ENCODE measurements at places on chromosomes 12 and 14.

DNA sequence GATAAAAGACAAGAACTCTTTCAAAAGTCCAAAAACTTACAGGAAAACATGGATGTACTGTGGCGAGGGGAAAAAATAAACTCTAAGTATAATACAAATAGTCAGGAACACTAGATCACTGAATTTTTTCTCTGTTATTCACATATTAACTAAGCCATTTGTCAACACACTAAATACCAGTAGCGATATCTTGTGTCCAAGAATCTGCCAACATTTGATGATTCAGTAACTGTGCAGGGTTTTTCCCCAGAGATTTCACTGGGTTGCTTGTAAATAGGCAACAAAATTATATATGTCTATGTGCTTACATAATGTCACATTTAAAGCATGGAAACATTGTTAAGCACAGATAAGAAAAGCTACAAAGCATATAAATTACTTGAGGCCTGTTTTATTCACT lies 205.9 kb downstream of the KIF21A start:
- no peak for DNase-seq
- H3K27ac ChIP-seq, result peak overlapping the region; percentile 71
- H3K4me1 ChIP-seq, result peaks cover 36% of the 10 kb centered on the region

GRCh38 chr12:7642876-7643309 lies 22.8 kb downstream of the APOBEC1 start:
- no peak overlapping the region for H3K27ac ChIP-seq
- H3K4me1 ChIP-seq, result no peaks in the 10 kb centered on the region
- H3K36me3 ChIP-seq, result no peaks in the 10 kb centered on the region
- no peak overlapping the region for H3K4me3 ChIP-seq

GRCh38 chr12:46373301-46374296 lies 1.0 kb upstream of the SLC38A2 start:
- peaks cover 39% of the 10 kb centered on the region for H3K36me3 ChIP-seq
- peak overlapping the region; percentile 96 for H3K27ac ChIP-seq
- DNase-seq, result peak; percentile 73
- peak overlapping the region; percentile 77 for H3K4me3 ChIP-seq
- H3K27me3 ChIP-seq, result no peaks in the 10 kb centered on the region
- H3K4me1 ChIP-seq, result peaks cover 14% of the 10 kb centered on the region

- H3K4me1 ChIP-seq, result peaks cover 6% of the 10 kb centered on the region
- H3K27ac ChIP-seq, result no peak overlapping the region
- no peak overlapping the region for H3K4me3 ChIP-seq
- H3K36me3 ChIP-seq, result peaks cover 73% of the 10 kb centered on the region
- DNase-seq, result no peak
- no peaks in the 10 kb centered on the region for H3K27me3 ChIP-seq
Measured at GRCh38 chr12:109949089-109949488, 47.1 kb downstream of the GIT2 start.

- no peaks in the 10 kb centered on the region for H3K36me3 ChIP-seq
- H3K27me3 ChIP-seq, result no peaks in the 10 kb centered on the region
- peaks cover 19% of the 10 kb centered on the region for H3K4me1 ChIP-seq
- peak overlapping the region; percentile 72 for H3K27ac ChIP-seq
Measured at GRCh38 chr12:3772380-3772779, 19.5 kb upstream of the CRACR2A start.

DNA sequence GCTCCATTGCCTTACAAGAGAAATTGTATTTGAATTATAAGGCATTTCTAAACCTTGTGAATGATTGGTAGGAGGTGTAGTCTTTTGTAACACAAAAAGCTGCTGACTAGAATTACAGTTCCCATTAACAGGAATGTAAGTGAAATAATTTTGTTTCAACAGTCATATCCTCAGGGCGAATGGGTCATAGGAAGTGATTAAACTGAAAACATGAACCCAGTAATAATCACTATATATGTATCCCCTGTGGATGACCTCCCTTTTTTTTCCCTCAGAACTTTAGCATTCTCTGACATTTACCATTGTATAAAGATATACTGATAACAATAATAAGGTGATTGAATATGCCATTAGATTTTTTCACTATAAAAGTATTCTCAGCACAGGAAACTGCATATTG lies 312.3 kb downstream of the ATP23 start:
- H3K27me3 ChIP-seq, result no peaks in the 10 kb centered on the region
- no peak overlapping the region for H3K4me3 ChIP-seq
- DNase-seq, result no peak
- peak overlapping the region; percentile 41 for H3K27ac ChIP-seq

GRCh38 chr12:131153956-131154355 lies 200.2 kb downstream of the ADGRD1 start:
- peaks cover 3% of the 10 kb centered on the region for H3K27me3 ChIP-seq
- H3K27ac ChIP-seq, result no peak overlapping the region
- no peak overlapping the region for H3K4me3 ChIP-seq
- no peaks in the 10 kb centered on the region for H3K36me3 ChIP-seq

DNA sequence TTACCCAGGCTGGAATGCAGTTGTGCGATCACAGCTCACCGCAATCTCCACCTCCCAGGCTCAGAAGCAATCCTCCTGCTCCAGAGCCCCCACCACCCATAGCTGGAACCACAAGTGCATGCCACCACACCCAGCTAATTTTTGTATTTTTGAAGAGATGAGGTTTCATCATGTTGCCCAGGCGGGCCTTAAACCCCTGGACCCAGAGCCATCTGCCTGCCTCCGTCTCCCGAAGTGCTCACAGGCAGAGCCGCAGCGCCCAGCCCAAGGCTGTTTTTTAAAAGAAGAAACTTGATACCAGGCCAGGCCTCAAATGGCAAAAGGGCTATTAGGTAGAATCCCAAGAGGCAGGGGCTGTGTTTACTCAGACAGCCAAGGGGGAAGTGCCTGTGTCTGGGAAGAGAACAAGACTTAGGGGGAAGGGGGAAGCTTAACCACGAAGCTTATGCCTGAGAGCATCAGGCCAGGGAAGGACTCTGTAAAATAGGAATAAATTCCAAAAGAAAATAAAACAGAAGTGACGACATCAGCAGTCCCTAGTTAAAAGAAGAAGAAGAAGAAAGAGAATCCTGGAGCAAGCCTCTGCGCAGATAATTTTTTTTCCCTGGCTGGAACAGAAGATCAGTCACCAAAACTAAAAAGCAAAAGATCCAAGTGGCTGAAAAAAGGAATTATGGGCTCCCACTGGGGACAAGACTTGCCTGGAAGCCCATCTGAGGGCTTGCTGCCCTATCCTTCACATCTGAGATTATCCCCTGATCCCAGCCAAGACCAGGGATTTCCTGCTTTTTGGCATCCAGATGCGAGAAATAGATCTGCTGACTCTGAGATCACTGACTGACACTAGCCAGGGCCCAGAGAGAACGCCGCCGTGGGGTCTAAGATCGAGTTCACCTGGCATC lies 170.5 kb downstream of the NDUFA12 start:
- DNase-seq, result no peak
- no peaks in the 10 kb centered on the region for H3K4me1 ChIP-seq
- H3K36me3 ChIP-seq, result no peaks in the 10 kb centered on the region

DNA sequence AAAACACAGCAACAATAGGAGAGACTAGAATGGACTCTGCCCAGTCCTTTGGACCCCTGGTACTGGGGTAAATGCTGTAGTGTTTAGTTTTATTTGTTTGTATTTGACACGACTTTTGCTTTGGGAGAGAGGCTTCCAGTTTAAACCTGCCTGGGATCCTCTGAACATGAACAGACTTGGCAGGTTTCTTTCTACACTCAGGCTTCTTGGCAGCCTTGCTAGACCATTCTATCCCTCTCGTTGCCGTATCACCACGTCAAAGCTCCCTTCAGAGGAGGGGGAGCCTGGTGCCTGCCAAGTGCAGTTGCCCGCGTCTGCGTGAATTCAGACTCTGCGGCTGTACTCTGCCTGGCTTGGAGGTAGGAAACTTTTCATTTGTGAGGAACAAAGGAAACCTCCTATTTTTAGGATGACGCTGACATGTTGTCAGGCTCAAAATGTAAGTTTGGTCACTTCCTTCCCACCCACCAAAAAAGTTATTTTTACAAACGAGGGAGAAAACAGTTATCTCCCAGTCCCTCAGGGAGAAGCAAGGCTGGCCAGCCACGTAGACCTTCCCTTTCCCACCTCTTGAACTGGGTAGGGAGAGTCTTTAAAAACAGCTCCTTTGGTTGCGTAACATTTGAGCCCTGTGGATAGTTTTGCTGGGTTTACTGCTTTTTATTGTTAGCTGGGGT lies 25.9 kb downstream of the CD9 start:
- H3K4me1 ChIP-seq, result peaks cover 86% of the 10 kb centered on the region
- H3K36me3 ChIP-seq, result peaks cover 65% of the 10 kb centered on the region
- peak overlapping the region; percentile 82 for H3K27ac ChIP-seq
- no peaks in the 10 kb centered on the region for H3K27me3 ChIP-seq

DNA sequence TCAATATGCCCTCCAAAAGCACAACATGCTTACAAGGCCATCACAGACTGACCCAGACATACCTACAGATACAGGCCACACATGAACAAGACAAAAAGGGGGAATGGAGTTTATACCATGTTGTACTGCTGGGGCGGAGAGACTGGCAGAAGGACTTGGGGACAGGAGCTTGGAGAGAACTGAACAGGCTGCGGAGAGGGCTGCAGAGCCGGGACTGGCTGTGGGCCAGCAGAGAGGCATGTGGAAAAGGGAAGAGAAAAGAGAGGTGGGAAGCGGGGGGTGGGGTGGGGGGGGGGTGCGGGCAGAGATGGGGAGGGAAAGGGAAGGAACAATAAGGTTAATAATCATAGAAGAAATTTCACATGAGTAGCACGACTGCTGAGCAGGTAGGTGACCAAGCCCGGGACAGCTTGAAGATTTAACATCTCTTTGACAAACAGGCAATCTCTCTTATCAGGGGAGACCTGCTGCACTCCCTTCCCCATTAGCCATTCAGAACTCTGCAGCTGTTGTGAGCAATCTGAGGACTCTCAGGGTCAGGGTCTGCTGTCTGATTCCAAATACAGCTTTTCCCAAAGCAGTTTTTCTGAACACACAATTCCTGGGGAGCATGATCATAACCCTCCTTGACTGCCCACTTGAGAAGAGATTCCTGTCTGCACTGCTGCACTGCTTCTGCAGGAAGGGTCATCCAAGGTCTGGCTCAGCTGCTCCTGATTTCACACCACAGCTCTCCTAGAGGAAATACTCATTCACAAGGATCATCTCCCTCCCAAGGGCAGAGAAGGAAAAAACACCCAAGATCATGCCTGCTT lies 21.6 kb upstream of the STAC3 start:
- peaks cover 42% of the 10 kb centered on the region for H3K36me3 ChIP-seq
- no peak overlapping the region for H3K27ac ChIP-seq
- H3K27me3 ChIP-seq, result no peaks in the 10 kb centered on the region
- no peak for DNase-seq

GRCh38 chr12:54053003-54053750 lies 458 bp upstream of the HOXC4 start:
- H3K27me3 ChIP-seq, result peaks cover 74% of the 10 kb centered on the region
- H3K27ac ChIP-seq, result no peak overlapping the region
- no peak for DNase-seq
- no peaks in the 10 kb centered on the region for H3K4me1 ChIP-seq
- H3K36me3 ChIP-seq, result no peaks in the 10 kb centered on the region
- no peak overlapping the region for H3K4me3 ChIP-seq

GRCh38 chr12:64621257-64621942 lies 11.1 kb downstream of the RASSF3 start:
- H3K27me3 ChIP-seq, result no peaks in the 10 kb centered on the region
- H3K4me3 ChIP-seq, result no peak overlapping the region
- no peak overlapping the region for H3K27ac ChIP-seq
- peaks cover 4% of the 10 kb centered on the region for H3K36me3 ChIP-seq

DNA sequence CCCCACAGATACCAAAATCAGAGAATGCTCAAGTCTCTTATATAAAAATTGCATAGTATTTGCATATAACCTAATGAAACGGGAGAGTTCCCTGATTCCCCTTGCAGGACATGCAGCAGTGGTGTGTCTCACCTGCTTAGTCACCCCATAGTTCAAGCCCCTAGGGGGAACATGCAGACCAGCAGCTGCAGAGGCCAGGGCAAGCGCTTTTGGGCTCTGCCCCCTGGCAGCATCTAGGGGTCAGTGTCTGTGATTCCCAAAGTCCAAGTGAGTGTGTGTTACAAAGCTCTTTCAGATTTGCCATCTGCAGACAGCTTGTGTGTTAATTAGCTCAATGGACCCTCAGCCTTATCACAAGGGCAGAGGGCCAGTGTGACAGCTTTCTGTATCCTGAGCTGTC lies 110.1 kb downstream of the DNAI7 start:
- H3K36me3 ChIP-seq, result no peaks in the 10 kb centered on the region
- H3K4me3 ChIP-seq, result no peak overlapping the region
- no peaks in the 10 kb centered on the region for H3K27me3 ChIP-seq

DNA sequence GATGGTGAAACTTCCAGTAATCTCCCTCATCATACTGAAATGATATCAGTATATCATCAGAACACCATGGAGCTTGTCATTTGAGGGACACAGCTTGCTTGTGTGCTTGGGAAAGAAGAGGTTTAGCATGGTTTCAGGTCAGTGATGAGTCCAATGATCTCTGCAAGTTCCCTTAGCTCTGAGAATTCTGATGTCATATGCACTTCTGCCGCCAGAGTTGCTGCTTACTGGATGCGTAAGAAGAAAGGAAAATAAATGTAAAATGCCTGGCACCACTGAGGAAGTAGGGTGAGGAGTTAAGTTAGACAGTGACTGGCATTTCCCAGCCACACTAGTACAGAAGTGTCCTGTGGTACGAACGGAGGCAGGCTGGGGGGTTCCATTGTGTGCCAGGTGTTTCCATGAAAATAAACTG lies 22.6 kb downstream of the PRKCH start:
- no peaks in the 10 kb centered on the region for H3K36me3 ChIP-seq
- peaks cover 48% of the 10 kb centered on the region for H3K4me1 ChIP-seq
- H3K4me3 ChIP-seq, result no peak overlapping the region

- H3K4me3 ChIP-seq, result peak overlapping the region; percentile 48
- no peaks in the 10 kb centered on the region for H3K27me3 ChIP-seq
- H3K4me1 ChIP-seq, result peaks cover 20% of the 10 kb centered on the region
- H3K27ac ChIP-seq, result peak overlapping the region; percentile 64
- peaks cover 82% of the 10 kb centered on the region for H3K36me3 ChIP-seq
Measured at GRCh38 chr14:23071921-23072539, 14.7 kb upstream of the CDH24 start.

- no peak for DNase-seq
- no peaks in the 10 kb centered on the region for H3K27me3 ChIP-seq
- peaks cover 7% of the 10 kb centered on the region for H3K4me1 ChIP-seq
- H3K4me3 ChIP-seq, result no peak overlapping the region
Measured at GRCh38 chr14:85618978-85619377, 89.0 kb downstream of the FLRT2 start.

DNA sequence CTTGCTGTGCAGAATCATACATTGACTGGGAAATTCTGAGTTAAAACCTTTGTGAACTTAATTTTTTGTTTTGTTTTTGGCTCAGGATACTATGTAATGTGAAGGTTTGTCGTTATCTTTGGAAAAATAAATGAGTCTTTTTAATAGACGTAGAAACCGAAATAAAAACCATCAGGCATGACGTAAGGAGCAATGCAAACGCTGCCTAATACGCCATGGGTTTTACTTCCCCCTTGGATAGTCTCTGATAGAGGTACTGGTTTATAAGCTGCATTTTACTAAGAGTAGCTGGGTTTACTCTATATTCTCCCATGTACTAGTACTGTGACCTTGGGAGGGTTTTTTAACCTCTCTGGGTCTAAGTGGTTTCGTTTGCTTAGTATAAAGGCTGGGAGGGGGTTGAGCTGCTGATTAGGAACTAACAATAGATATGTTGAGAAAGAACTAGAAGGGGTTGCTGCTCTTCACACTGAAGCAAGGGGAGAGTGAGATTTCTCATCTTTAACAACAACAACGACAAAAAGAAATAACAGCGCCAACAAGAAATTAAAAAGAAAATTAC lies 66.8 kb upstream of the SLCO1C1 start:
- no peaks in the 10 kb centered on the region for H3K4me1 ChIP-seq
- no peak overlapping the region for H3K27ac ChIP-seq
- DNase-seq, result no peak
- H3K36me3 ChIP-seq, result no peaks in the 10 kb centered on the region
- H3K27me3 ChIP-seq, result no peaks in the 10 kb centered on the region
- no peak overlapping the region for H3K4me3 ChIP-seq
